PC-9 (cell line): ENCODE measurements at places on chromosomes 5 and 9. TPM values are rescaled to one million over a fixed set of nuclear protein-coding genes. Genes with fewer than 3 reads are reported as not detected.

DNA sequence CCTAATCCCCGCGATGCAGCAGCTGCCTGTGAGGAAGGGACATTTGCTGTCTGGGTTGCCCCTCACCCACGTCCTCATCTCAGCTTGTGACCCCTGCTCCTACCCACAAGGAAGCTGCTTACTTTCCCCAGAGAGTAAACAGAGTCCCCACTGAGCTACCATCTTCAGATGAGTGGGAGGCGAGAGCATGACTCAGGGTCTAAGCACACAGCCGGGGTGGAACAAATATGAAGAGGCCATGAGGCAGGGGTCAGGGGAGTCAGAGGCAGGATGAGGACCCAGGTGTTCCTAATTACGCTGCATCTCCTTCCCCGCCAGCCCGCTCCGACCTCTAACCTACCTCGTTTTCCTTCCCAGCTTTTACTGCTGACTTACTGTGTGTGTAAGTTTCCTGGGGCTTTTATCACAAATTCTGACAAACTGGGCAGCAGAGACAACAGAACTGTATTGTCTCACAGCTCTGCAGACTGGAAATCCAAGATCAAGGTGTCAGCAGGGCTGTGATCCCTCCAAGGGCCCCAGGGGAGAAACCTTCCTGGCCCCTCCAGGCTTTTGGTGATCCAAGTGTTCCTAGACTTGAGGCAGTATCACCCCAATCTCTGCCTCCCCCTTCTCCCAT is 94.0 kb upstream of the DNAH5 start:
- H3K27me3 ChIP-seq: no peaks in the 10 kb centered on the region
- peak; percentile 98 for DNase-seq
- peaks cover 74% of the 10 kb centered on the region for H3K4me1 ChIP-seq
- H3K36me3 ChIP-seq: no peaks in the 10 kb centered on the region

DNA sequence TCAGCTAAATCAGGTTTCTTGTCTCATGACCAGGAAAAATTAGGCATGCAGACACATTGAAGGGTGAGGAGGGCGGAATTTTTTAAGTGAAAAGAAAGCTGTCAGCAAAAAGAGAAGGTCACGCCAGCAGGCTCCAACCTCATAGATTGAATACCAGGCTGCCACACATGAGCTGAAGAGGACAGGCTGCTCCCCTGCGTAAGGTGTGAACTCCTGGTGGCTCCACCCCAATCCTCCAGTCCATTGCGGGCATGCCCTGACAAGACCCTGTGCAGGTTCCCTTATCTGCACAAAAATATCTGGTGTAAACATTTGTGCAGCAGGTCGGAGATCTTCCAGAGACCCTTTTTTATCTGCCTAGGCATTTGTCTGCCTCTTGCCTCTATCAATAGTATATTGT is 22.9 kb upstream of the TEX10 start:
- peaks cover 9% of the 10 kb centered on the region; the same call in 1 of the 2 replicates for H3K4me1 ChIP-seq
- no peak overlapping the region for H3K27ac ChIP-seq
- no peak overlapping the region for H3K4me3 ChIP-seq
- no peaks in the 10 kb centered on the region for H3K27me3 ChIP-seq
- DNase-seq: no peak

DNA sequence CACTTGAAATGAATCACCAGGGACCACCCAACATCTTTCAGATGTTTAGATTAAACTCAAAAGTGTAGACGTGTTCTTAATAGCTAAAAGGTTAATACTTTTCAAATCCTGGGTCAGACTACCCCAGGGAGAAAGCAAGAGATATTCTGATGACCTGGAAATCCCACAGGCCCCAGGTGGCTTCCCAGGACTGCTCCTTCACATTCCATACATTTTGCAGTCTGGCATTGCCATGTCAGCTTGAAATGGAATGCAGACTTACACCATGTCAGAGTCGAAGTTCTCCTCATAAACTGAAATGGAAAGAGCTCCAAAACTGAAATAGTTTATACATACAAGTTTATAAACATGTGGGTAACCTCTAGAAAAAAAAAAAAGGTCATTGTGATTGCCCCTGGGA is 61.5 kb downstream of the TMEM167A start:
- no peak overlapping the region for H3K4me3 ChIP-seq
- no peaks in the 10 kb centered on the region for H3K36me3 ChIP-seq
- DNase-seq: no peak
- H3K27me3 ChIP-seq: no peaks in the 10 kb centered on the region
- no peaks in the 10 kb centered on the region for H3K4me1 ChIP-seq

GRCh38 chr5:149765932-149766331 is 35.8 kb downstream of the PPARGC1B start:
- no peak overlapping the region for H3K27ac ChIP-seq
- H3K4me1 ChIP-seq: peaks cover 10% of the 10 kb centered on the region
- H3K27me3 ChIP-seq: no peaks in the 10 kb centered on the region

GRCh38 chr9:3575821-3576220 is 50.0 kb upstream of the RFX3 start:
- H3K27ac ChIP-seq: no peak overlapping the region
- no peak overlapping the region for H3K4me3 ChIP-seq
- H3K27me3 ChIP-seq: no peaks in the 10 kb centered on the region
- H3K4me1 ChIP-seq: no peaks in the 10 kb centered on the region
- H3K36me3 ChIP-seq: no peaks in the 10 kb centered on the region
- DNase-seq: no peak

DNA sequence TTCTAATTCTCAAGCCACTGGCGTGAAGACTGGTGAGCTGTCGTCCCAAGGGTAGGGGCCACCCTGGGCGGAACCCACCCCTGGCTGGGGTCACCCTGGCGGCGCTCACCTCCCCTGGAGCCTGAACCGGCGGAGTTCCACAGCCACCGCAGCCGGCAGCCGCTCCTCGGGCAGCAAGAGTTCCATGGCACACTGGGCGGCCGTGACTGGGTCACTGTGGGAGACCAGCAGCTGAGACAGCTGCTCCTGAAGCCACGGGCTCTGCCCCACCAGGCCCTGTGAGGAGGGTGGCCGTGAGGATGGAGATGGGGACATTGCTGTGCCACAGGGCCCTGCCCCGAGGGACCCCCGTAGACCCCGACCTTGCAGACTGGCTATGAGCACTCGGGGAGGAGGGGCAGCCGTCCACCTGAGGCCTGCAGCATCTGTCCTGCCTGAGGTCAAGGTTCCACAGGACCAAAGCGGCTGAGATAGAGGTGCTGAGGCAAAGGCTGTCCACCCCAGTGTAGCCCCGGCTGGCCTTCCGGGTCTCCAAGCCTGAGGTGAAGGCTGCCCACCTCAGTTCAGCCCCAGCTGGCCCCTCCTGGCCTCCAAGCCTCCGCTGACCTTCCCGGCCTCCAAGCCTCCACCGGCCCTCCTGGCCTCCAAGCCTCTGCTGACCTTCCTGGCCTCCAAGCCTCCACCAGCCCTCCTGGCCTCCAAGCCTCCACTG is 50.6 kb upstream of the NRARP start:
- no peak for DNase-seq
- no peaks in the 10 kb centered on the region for H3K4me1 ChIP-seq
- no peak overlapping the region for H3K27ac ChIP-seq
- no peak overlapping the region for H3K4me3 ChIP-seq

DNA sequence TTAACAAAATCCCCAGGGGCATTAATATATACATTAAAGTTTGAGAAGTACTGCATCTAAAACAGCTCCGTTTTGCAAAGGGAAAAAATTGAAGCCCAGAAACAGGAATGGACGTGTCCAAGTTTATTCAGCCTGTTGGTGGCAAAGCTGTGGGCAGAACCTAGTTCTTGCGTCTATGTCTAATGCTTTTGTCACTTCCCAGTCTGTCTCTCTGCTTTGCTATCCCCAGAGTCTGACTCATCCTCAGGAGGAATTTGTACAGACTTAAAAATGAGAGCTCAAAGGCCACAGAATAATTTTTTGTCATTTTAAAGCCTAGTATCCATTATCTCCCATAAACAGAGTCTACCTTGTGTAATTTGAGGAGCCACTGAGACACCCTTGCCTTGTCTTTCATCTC is 330.9 kb upstream of the GRIA1 start:
- no peaks in the 10 kb centered on the region for H3K27me3 ChIP-seq
- no peak overlapping the region for H3K27ac ChIP-seq
- H3K36me3 ChIP-seq: no peaks in the 10 kb centered on the region

DNA sequence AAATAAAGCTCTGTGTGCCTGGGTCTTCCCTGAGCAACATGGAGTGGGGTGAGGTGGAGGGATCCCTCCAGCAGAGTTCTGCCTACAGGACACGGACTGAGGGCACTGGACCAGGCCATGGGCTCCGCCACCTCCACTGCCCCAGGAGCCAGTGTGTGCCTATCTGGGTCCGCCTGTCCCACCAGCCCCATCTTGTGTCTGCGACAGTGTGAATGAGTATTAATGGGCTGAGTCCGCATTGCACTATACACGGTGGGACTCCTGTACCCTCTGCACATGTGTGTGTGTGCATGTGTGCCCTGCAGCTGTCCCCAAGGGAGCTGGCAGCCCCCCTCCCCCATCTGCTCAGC is 11.4 kb downstream of the FGFR4 start:
- H3K27me3 ChIP-seq: no peaks in the 10 kb centered on the region
- no peak overlapping the region for H3K27ac ChIP-seq
- H3K4me3 ChIP-seq: no peak overlapping the region
- no peak for DNase-seq
- no peaks in the 10 kb centered on the region for H3K36me3 ChIP-seq
- H3K4me1 ChIP-seq: no peaks in the 10 kb centered on the region

Gene SLC6A18
- total RNA-seq: not detected in 2 replicates

Gene SYK
- 23.3 and 32.1 TPM in 2 replicates for total RNA-seq
